T-helper 1 cell (primary cell): ENCODE measurements at places on chromosomes 3 and 15.

GRCh38 chr15:52318729-52319500 is 23.3 kb upstream of the MYO5C start:
- no peak for DNase-seq

GRCh38 chr3:143002083-143002712 is 828 bp downstream of the U2SURP start:
- no peak for DNase-seq

DNA sequence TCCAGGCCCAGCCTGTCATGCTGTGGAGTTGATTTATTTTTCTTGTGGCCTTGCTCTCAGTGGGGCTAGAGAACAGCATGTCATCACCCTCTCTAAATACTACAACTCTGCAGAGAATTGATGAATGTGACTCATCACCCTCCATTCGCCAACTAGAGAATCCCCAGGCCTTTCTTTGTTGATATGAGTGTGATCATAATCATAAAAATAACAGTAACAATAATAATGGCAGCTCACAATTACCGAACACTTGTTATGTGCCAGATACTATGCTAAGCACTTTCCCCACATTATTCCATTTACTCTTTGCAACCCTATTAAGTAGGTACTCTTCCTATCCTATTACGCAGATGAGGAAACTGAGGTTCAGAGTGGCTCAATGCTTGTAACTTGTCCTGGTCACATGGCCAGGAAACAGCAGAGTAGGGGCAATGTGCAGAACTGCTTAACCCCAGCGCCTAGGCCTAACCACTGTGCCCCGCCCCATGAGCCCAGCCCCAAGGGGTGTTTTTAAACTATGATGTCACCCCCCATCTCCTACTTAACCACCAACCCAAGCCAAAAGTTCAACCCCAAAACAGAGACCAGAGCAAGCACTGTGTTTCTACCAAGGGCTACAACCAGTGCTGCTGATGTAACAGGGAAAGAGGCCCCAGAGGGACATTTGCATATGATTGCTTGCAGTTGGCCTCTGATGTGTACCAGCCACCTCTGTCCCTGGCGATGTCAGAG is 104.5 kb downstream of the ADCY5 start:
- no peak for DNase-seq

DNA sequence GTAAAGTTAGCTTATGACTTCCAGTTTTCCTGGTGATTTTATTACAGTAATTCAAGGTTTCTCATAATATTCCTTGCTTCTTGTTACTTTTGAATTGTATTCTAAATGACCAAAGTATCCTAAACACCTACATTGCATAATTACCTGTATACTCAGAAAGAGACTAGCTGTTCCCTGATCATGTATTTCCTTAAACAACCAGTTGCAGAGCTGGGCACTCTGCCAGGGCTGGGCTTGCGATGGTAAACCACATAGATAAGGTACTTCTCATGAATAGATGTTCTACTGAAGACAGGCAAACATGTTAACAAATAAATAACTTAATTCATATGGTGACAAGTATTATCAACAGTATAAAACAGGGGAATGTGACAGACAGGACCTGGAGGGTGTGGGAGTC is 142.3 kb upstream of the WNT5A start:
- DNase-seq = no peak

DNA sequence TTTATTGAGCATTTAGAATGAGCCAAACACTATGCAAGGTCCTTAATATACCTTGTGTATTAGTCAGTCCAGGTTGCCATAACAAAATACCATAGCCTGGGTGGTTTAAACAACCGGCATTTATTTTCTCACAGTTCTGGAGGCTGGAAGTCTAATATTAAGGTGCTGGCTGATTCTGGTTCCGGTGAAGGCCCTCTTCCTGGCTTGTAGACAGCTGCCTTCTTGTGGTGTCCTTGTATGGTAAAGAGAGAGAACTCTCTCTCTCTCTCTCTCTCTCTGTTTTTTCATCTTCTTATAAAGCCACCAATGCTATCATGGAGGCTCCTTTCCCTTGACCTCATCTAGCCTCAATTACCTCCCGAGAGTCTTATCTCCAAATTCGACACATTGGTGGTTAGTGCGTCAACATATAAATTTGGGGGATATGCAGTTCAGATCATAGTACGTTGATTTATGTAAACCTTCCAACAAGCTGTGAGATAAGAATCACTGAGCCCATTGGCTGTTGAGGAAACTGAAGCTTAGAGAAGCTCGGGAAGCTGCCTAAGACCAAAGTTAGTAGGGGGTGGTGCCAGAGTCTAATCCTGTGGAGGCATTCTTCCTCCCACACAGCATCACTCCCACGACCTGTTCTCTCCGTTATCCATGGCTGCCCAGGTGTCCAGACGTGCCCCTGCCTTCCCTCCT is 298.0 kb upstream of the PROK2 start:
- no peak for DNase-seq

DNA sequence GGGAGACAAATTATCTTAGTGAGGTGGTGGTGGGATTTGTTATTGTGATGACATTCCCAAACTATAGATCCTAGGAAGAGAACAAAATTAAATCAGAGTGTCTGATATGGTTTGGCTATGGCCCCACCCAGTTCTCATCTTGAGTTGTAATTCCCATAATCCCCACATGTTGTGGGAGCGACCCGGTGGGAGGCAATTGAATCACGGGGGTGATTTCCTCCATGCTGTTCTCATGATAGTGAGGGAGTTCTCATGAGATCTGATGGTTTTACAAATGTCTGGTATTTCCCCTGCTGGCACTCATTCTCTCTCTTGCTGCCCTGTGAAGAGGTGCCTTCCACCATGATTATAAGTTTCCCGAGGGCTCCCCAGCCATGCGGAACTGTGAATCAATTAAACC is 62.0 kb downstream of the RPL22L1 start:
- DNase-seq = no peak

GRCh38 chr15:80010131-80010673 is 39.2 kb upstream of the BCL2A1 start:
- no peak for DNase-seq
